ENCODE measurements at places on chromosomes 12 and 14. TPM values are rescaled to one million over a fixed set of nuclear protein-coding genes. Genes with fewer than 3 reads are reported as not detected.

MYO1A gene
- not detected for polyA plus RNA-seq

GRCh38 chr14:88481794-88482193 lies 73.0 kb downstream of the PTPN21 start:
- no peak for DNase-seq

DNA sequence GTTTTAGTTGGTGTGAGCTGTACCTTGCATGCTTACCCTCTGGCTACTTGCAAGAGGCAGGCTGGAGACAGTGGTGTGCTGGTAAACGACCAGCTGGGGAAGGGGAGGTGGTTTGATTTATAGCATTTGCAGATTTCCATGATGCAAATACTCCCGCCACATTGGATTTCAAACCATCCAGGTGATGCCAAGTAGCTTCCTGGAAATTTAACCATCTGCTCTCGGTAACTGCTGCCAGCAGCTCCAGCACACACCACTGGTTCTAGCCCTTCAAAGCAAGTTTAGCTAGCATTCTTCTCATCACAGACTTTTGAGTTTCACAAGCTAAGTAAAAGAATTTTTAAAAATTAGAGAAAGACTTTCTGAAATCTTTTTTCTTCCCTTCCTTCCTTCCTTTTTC lies 104.5 kb upstream of the AMIGO2 start:
- no peak for DNase-seq

GRCh38 chr14:101719045-101719645 lies 42.4 kb upstream of the PPP2R5C start:
- no peak for DNase-seq

LTBP2 gene
- 0.11 TPM for polyA plus RNA-seq
